ENCODE measurements at places on chromosomes 4 and X. TPM values are rescaled to one million over a fixed set of nuclear protein-coding genes. Genes with fewer than 3 reads are reported as not detected.

- H3K27me3 ChIP-seq = peaks cover 3% of the 10 kb centered on the region
- H3K4me3 ChIP-seq = no peak overlapping the region
- no peak for DNase-seq
- no peaks in the 10 kb centered on the region for H3K4me1 ChIP-seq
Measured at GRCh38 chr4:146916479-146917076, 29.1 kb downstream of the TTC29 start.

DNA sequence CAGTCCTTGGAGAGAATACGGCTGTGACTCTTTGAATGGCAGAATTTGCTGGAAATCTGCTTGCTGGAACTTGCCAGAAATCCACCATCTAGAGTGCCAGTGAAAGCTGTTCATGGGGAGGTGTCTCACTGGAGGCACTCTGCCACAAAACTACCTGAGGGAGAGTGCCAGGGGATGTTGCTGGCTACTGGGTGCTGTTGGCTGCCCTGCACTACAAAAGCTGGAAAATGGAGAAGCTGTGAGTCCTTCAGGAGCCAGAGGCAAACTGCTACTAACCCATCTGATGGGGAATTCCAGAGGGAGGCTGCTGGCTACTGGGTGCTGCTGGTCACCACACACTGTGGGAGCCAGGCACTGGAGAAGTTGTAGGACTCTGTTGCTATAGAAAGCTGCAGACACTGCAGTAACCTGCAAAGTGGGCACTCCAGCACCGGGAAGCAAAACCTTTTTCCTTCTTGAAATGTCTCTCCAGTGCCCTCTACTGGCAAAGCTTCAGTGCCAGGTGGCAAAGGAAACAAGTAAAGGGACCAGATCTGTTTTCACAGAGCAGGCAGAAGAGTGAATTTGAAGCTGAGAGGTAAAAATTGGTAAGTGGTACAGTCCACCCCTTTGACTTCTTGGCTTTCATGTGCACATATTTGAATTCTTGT is 47.8 kb upstream of the HSD17B10 start:
- peak; percentile 66 for DNase-seq
- no peaks in the 10 kb centered on the region for H3K36me3 ChIP-seq

The POF1B gene
- total RNA-seq = not detected

DNA sequence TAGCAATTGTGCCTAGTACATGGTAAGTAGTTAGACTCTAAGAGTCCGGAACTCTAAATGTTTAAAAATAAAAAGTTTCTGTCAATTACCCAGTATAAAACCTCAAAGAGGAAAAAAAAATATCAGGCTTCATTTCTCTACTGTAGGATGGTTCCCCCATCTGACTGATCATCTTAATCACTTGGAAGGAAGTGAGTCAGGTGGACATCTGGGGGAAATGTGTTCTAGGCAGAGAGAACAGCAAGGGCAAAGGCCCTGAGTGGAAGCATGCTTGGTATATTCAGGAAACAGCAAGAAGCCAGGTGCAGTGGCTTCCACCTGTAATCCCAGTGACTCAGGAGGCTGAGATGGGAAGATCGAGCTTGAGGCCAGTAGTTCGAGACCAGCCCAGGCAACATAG is 2.9 kb upstream of the EIF1AX start:
- peaks cover 9% of the 10 kb centered on the region for H3K4me1 ChIP-seq
- H3K4me3 ChIP-seq = no peak overlapping the region
- no peak overlapping the region for H3K27ac ChIP-seq
- H3K27me3 ChIP-seq = no peaks in the 10 kb centered on the region

DNA sequence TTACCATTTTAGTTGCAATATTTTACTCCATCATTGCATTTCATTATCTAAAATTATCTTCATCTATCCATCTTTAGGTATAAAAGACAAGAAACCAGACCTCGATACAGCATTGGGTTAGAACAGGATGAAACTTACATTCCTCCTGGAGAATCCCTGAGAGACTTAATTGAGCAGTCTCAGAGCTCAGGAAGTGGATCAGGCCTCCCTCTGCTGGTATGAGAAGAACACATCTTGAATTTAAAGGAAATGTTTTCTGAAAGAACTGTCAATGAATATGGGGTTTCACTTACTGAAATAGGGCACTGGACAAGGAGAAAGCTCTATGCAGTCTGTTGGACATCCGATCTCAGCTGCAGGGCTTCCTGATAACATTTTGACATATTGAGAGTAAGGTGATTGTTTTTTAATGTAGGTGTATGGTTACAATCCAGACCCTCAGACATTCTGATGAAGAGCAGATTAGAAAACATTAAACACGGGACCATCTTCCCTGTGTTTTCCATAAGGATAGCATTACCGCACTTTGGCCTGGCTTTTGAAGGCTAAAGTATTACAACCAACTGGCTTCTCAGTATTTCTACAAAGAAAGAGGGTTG is 367.2 kb downstream of the BMPR1B start:
- no peak for DNase-seq
- H3K27me3 ChIP-seq = no peaks in the 10 kb centered on the region
- no peak overlapping the region for H3K4me3 ChIP-seq

GRCh38 chrX:13357925-13358324 is 38.1 kb upstream of the ATXN3L start:
- H3K27ac ChIP-seq = no peak overlapping the region
- DNase-seq = no peak
- no peak overlapping the region for H3K4me3 ChIP-seq
- H3K27me3 ChIP-seq = no peaks in the 10 kb centered on the region
- no peaks in the 10 kb centered on the region for H3K36me3 ChIP-seq

DNA sequence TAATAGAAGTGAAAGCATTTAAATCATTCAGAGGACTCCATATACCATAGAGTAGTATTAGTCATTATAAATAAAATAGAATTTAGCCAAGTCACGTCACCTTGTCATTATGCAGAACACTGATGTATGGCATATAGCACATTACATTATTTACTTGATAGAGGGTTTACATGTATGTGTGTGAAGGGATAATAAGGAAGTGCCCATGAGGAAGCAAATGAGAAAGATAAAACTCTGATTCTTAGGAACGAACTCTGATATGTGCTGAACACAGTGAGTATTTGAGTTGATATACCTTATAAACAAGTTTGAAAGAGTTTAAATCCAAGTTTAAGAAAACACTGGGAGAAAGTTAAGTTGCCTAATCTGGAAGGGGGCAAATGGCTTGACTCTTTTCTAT is 160.5 kb upstream of the NDST3 start:
- H3K27me3 ChIP-seq = no peaks in the 10 kb centered on the region
- no peak overlapping the region for H3K4me3 ChIP-seq
- DNase-seq = no peak

DNA sequence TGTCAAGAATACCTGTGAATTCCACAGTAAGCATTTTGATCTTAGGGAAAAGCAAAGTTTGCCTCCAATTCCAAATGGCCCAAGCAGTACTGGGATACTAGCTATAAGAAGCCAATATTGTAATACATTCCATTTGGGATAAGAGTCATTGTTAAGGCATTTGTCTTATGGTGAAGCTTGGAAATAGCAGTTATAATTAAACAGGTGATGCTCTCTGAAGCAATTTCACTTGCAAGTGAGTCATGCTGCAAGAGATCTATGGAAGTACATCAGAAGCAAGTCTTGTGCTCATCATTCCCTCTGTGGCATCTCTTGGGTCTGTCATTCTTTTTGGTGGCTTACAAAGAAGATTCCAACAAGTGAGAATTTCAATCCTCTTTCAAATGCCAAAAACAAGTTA is 386.4 kb upstream of the RPS6KA3 start:
- no peak overlapping the region for H3K4me3 ChIP-seq
- H3K27ac ChIP-seq = no peak overlapping the region
- no peaks in the 10 kb centered on the region for H3K4me1 ChIP-seq
- DNase-seq = no peak
- H3K27me3 ChIP-seq = peaks cover 1% of the 10 kb centered on the region
- H3K36me3 ChIP-seq = no peaks in the 10 kb centered on the region

The CHIC2 gene
- 49.4 TPM for total RNA-seq

The RTL3 gene
- not detected for total RNA-seq

DNA sequence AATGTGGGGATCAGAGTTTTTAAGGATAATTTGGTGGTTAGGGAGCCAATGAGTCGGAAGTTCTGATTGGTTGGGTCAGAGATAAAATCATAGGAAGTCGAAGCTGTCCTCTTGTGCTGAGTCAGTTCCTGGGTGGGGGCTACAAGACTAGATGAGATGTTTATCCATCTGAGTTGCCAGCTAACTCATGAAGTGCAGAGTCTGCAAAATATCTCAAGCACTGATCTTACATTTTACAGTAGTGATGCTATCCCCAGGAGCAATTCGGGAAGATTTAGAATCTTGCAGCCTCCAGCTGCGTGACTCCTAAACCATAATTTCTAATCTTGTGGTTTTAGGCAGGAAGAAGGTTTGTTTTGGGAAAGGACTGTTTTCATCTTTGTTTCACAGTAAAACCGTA is 565.8 kb upstream of the SPANXN1 start:
- no peaks in the 10 kb centered on the region for H3K4me1 ChIP-seq
- no peaks in the 10 kb centered on the region for H3K27me3 ChIP-seq
- DNase-seq = no peak
- H3K27ac ChIP-seq = no peak overlapping the region
- H3K36me3 ChIP-seq = no peaks in the 10 kb centered on the region
- no peak overlapping the region for H3K4me3 ChIP-seq

DNA sequence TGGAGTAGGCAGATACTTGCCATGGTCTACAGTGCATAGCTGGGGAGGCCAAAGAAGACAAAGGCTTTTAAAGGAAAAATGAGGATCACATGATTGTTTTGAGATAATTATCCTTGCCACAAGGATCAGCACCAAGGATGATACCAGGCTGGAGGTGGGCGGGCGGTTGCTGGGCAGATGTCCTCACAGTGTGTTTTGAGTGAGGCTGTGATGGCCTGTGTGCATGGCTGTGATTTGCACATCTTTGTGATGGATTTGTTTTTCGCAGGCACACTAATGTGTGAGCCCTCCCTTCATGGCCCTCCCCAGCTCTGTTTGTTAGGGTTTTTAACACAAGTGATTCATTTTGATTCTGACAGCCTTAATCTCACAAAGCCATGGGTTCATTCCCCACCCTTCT is 46.8 kb downstream of the RGS12 start:
- peaks cover 24% of the 10 kb centered on the region for H3K4me1 ChIP-seq
- no peak overlapping the region for H3K4me3 ChIP-seq
- DNase-seq = no peak
- H3K27ac ChIP-seq = peak overlapping the region; percentile 26

The MAGEB10 gene
- not detected for total RNA-seq

DNA sequence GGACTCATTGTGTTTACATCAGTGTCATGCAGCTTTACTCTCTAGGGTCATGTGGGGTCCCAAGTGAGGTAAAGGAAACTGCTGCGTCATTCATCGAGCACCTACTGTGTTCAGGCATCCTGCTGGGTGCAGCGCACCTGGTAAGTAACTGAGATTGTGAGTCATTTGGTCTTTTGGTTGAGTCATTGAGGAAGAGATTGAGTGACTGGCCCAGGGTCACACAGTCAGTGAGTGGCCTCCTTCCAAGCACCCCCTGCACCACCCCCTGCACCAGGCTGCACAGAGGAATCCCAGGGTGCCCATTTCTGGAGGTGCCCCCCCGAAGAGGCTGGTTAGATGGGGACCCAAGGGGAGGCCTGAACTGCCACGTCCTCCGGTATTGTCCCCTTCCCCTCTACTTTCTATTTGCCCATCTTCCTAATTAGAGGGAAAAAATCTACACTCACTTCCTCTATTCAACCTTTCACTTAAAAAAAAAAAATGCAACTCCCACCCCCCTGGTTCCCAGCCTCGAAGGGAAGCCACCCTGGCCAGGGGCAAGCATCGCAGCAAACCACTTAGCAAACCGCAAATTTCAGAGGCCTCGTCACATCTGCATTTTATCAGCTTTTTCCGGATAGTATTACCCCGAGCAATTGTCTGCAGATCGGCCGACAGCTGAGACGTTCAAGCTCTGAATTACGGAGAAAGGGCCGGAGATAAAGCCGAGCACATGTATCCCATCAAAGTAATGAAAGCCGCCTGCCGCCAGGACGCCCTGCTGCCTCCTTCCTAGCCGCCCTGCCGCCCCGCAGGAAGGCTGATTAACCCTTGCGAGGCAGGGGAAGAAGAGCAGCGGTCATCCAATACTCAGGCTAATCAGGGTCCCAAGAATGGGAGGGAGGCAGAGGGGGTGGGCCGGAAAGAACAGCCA is 96.3 kb upstream of the MSX1 start:
- H3K27ac ChIP-seq = no peak overlapping the region
- H3K36me3 ChIP-seq = peaks cover 26% of the 10 kb centered on the region
- peaks cover 4% of the 10 kb centered on the region for H3K27me3 ChIP-seq
- peaks cover 11% of the 10 kb centered on the region for H3K4me1 ChIP-seq

GRCh38 chr4:140180577-140180976 is 26.6 kb upstream of the MAML3 start:
- no peak for DNase-seq
- H3K36me3 ChIP-seq = no peaks in the 10 kb centered on the region
- no peak overlapping the region for H3K4me3 ChIP-seq
- peaks cover 2% of the 10 kb centered on the region for H3K27me3 ChIP-seq
- H3K27ac ChIP-seq = no peak overlapping the region
- H3K4me1 ChIP-seq = no peaks in the 10 kb centered on the region

DNA sequence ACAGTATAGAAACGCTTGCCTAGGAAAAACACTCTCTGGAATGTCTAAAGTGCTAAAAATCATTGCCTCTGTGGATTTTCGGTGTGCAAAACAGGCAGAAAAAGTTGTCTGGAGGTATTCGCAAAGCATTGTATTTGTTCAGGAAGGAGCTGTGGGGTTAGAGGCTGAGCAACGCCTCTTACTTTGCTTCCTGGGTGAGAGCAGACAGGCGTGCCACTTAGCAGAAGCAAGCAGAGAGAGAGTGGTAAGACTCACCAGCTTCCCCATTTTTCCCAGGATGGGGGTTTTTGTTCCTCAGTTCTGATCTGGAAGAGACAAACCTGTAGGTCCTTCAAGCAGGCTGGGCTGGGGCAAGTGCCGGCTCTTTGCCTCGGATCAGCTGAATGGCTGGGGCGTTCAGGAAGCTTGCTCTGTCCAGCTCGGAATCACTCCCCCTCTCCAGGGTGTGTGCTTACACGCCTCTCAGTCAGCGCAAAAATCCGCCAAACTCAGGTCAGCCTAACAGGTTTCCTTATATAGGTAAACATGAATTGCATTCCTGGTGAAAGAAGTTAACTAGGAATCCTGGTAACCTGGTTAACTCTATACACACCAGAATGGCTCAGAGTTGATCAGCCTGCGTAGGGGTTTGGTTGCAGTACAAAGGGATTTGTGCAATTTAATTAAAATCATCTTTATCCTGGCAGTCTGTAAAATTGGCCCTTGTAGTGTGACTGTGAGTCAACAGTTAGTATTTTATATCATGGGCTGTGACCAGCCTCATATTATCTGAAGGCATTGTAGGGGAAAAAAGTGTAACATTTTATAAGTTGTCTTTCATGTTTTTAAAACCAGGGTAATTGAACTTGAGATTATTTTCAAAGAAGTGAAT is 213.1 kb upstream of the MID1 start:
- no peaks in the 10 kb centered on the region for H3K36me3 ChIP-seq
- H3K27ac ChIP-seq = no peak overlapping the region
- no peaks in the 10 kb centered on the region for H3K4me1 ChIP-seq
- DNase-seq = no peak
- H3K4me3 ChIP-seq = no peak overlapping the region
- H3K27me3 ChIP-seq = no peaks in the 10 kb centered on the region
